ENCODE measurements at places on chromosomes 1 and 21.

DNA sequence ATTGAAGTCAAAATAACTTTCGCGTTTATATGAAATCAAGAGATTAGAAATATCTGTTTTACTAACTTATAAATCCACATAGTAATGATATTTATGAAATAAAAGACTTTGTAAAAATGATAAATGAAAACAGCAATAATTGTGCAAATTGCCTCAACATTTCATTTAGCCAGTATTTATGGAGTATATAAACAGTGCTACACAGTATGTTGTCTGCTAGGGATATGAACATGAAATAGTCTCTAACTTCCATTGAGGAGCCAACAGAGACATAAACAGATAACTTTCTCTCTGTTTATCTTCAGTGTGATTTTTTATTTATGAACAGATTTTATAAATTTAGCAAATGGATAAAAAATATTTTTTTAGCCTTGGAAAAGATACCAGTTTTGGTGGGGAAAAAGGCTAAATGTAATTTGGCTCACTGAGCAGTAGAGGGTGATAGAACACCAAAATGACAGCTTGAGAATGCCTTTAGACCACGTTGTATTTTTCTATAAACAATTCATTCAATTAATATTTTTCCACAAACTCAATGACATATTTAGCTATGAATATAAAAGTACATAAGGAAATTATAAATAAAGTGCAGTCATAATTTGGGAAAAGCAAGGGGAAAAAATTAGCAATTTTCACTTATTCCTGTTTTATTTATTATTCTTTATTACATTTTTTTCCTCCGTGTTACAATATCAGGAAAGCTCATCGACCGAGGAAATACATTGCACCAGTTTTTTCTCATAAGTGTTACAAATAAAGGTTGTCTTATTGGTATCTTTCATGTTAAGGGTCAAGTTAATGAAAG, 47.5 kb upstream of the EEIG2 start:
- peak; percentile 7 for DNase-seq

DNA sequence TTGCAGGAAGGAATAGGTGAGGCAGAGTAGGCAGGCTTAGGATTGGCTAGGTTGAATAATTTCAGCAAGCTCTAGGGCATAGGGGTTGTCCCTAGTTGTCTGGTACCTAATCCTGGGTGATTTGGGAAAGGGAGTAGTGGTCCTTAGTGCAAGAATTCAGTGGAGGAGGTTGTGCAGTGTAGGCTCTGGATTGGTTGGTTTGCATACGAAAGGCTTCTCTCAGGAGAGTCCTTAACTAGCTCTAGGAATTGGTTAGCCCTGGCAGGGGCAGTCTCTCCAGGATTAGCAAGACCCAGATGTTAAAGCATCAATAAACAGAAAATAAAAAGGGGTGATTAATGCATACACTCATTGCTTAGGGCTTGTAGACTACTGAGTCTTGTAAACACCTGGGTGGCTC, 9.6 kb upstream of the CD101 start:
- DNase-seq, result no peak

DNA sequence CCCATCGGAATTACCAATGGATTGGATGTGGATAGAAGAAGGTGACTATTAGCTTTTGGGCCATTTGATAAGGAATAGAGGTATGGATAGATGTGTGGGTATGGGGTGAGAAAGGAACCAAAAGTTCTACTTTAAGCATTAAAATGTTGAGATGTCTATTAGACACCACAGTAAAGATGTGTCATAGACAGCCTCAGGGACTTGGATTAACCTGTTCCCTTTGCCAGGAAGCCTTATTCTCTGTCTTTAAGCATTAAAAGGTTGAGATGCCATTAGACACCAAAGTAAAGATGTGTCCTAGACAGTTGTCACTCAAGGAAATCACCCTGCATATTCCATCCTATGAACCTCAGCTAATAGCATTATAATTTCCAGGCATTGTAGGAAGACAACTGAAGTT, 11.0 kb upstream of the DENND1B start:
- DNase-seq, result no peak

DNA sequence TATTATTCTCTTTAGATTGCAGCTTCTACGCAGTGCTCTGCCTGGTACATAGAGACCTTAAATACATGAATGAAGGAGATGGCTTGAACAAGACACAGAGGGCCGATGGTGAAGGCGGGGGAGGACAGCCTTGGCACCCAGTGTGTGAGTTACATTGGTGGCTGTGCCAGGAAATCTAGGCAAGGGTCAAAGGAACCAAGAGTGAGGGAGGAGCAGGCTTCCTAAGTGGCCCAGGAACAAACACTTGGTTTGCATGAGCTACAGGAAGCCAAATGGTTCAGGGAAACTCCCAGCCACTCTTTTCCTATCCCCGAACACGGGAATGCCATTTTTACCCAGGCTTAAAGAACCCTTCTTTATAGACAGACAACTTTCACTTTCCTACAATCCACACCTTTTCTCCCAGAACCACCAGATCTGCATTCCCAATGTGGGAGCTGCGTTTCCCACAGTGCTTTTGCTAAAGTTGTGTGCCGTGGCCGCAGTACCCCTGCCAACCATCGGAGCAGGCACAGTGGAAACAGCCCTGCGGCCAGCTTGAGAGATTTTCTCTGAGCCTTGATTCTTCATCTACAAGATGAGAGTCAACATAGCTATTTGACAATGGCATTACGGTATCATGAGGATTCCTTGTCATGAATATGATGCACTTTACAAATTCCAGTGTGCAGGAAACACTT, 3.5 kb upstream of the CLEC20A start:
- peak; percentile 54 for DNase-seq

- DNase-seq, result no peak
Measured at GRCh38 chr1:194447636-194448035, 1261.2 kb upstream of the B3GALT2 start.

GRCh38 chr1:93014168-93014567, 52.9 kb upstream of the DIPK1A start:
- DNase-seq, result no peak

- DNase-seq, result no peak
Measured at GRCh38 chr1:76294482-76295194, 220.1 kb downstream of the ST6GALNAC3 start.

- DNase-seq, result no peak
Measured at GRCh38 chr1:167455786-167456446, 62.4 kb downstream of the CD247 start.

DNA sequence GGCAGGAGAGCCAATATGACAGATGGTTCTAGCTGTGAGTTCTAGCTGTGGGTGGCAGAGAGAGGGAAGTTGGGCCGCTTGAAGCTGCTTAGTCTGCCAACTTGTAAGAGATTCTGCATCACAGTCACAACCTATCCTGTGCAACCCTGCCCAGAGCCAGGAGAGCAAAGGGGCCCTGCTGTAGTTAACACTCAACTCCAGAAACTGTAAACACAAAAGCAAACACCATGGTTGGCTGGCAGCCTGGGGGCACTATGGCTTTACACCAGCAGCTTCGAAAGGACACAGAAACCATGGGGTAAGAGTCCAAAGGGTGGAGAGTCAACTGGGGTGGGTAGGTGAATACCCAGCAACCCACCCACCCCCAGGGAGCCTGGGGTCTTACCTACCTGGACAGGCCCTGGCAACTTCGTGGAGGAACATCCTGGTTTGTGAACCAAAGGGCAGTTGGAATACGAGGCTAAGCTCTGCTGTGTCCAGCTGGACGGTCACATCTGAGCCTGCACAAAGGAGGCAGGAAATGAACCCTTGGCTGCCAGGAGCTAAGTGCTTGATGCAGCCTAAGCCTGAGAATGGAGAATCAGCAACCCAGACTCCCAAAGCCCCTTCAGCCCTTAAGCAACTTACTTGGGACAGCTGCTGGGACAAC, 6.4 kb downstream of the INPP5B start:
- no peak for DNase-seq

DNA sequence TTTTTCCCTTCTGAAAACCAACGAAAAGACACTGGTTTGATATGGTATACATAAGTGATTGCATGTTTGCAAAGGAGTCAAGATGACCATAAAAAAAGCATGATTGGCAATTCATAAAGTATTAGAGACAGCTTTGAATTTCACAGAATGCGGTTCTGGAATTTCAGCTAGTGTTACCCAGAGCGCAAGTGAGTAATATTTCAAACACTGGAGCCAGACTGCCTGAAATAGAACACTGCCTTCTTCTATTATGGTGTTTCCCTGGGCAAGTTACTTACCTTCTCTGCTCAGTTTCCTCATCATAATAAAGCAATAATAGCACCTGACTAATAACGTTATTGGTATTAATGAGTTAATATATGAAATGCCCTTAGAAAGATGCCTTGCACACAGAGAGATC, 54.7 kb downstream of the NEGR1 start:
- no peak for DNase-seq

DNA sequence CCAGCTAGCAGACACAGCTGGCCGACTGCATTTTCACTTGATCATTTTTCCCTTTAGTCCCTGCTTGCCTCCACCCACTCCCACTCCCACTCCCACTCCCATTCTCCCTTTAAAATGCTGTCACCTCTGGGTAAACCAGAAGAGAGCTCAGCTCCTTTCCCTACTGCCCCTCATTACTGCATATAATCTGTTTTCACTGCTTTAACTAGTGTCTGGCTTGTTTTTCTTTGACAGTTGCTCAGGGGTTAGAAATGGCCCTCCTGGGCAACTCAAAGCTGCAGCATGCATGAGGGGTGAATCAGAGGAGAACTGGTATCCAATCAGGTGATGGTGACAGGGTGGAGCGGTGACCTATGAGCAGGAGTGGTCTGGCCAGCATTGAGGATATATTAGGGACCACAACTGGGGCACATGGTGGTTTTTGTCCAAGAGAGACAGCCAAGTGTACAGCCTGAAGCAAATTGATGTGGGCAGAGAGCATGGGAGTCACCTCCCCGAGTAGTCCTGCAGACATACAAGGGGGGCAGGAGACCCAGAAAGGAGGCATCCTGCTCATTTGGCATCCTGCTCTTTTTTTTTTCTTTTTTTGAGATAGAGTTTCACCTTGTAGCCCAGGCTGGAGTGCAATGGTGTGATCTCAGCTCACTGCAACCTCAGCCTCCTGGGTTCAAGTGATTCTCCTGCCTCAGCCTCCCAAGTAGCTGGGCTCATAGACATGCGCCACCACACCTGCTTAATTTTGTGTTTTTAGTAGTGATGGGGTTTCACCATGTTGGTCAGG, 42.6 kb upstream of the SRSF10 start:
- DNase-seq, result no peak

- no peak for DNase-seq
Measured at GRCh38 chr1:167288390-167289074, 67.8 kb downstream of the POU2F1 start.

- no peak for DNase-seq
Measured at GRCh38 chr1:44021156-44021555, 10.1 kb downstream of the SLC6A9 start.

GRCh38 chr1:197783510-197783948, 8.2 kb upstream of the DENND1B start:
- DNase-seq, result no peak

DNA sequence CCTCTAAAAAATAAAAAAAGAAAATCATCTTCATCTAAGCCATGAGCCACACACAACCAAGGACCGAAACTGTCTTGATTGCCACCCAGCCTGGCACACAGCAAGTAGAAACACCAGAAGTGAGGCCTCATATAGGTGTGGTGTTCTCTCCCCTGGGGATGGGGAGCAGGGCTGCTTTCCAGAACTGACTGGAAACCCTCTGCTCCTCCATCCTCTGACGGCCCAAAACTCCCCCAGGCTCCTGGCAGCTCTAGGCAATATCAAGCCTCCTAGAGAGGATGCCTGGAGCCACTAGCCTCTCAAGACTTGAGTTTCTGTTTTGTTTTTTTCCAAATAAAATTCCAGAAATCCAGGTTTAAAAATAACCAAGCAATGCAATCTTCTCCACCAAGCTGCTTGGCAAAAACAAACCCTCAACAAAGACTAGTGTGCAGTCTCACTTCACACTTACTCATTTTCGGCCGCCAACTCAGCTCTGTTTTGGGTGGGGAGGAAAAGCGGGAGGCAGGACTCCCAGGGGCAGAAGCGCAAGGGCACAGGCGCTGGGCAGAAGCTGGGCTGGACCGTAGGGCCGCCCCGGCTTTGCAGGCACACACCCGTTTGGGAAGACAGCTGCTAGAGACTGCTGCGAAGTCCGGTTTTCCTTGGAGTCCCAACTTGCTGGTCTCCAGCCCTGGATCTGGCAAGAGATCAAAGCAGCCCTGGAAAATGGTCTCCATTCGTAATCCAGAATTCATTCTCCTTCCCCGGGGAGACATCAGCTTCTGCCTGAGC, 78.2 kb upstream of the CAPZB start:
- DNase-seq, result no peak

GRCh38 chr1:181139631-181140061, 51.1 kb downstream of the IER5 start:
- peak; percentile 21 for DNase-seq

- DNase-seq, result no peak
Measured at GRCh38 chr1:31753707-31754349, 10.3 kb downstream of the ADGRB2 start.

DNA sequence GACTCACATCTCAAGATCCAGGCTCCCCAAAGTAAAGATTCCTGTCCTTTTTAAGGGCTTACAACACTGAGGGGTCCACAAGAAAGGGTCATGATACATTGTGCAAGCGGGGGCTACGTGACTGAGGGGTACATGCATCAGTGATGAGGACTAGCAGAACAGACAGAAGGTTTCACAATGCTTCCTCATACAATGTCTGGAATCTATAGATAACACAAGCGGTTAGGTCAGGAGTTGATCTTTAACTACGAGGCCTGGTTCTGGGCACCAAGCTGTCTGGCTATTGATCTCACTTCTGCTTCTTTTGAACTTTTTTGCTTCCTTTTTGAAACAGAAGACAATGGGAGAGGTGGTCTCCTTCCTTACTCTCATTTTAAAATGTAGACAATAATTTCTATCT, 718.6 kb downstream of the AMY1C start:
- DNase-seq, result no peak

GRCh38 chr1:215052256-215053015, 30.1 kb upstream of the KCNK2 start:
- no peak for DNase-seq

DNA sequence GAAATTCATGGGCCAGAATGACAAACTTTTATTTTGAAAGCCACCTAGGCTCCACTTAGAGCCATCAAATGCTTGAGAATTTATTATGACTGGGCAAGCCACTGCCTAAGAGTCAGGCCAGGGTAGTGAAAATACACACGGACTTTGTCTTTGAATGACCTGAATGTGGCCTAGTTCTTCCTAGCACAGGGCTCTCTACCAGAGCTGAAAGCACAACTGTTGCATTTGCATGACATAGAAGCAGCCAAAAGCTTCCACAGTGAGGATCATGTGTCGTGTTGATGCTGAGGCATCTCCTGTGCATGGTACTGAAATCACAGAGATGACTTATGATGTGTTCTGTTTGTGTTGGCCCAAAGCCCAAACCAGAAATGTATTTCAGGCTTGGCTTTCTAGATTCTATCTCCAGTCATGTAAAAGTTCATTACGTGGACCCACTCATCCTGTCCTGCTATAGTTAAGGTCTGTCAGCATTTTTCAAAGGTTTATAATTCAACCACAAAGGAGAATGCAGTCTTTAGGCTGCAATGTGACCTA, 164.0 kb upstream of the UBE2U start:
- no peak for DNase-seq

- no peak for DNase-seq
Measured at GRCh38 chr1:247749870-247750269, 1.9 kb upstream of the OR14A2 start.

Data from NCI-H526 (cell line).